ENCODE measurements at places on chromosomes 3 and 15. TPM values are rescaled to one million over a fixed set of nuclear protein-coding genes. Genes with fewer than 3 reads are reported as not detected.
A peak's percentile ranks its signal among the peaks of the same experiment; 100 is the strongest.

DNA sequence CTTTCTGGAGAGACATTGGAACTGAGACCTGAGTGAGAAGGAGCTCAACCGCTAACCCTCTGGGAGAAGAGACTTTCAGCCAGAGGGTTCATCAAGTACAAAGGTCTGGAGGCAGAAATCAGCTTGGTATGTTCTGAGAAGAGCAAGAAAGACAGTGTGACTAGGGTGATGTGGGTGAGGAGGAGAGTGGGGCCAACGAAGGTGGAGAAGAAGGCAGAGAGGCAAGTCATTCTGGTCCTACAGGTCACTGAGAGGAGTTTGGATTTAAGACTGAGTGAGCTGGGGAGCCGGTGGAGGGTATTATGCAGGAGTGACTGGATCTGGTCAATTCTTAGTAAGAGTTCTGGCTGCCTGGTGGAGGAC is 12.2 kb downstream of the XIRP1 start:
- H3K4me1 ChIP-seq = peaks cover 45% of the 10 kb centered on the region
- peak overlapping the region; percentile 42 for H3K4me3 ChIP-seq
- no peaks in the 10 kb centered on the region for H3K27me3 ChIP-seq
- no peak for DNase-seq
- H3K36me3 ChIP-seq = no peaks in the 10 kb centered on the region
- H3K27ac ChIP-seq = peak overlapping the region; percentile 94

GRCh38 chr3:120637851-120638559 is 41.9 kb downstream of the NDUFB4 start:
- peaks cover 4% of the 10 kb centered on the region for H3K4me1 ChIP-seq
- no peaks in the 10 kb centered on the region for H3K27me3 ChIP-seq
- DNase-seq = no peak
- H3K36me3 ChIP-seq = no peaks in the 10 kb centered on the region

DNA sequence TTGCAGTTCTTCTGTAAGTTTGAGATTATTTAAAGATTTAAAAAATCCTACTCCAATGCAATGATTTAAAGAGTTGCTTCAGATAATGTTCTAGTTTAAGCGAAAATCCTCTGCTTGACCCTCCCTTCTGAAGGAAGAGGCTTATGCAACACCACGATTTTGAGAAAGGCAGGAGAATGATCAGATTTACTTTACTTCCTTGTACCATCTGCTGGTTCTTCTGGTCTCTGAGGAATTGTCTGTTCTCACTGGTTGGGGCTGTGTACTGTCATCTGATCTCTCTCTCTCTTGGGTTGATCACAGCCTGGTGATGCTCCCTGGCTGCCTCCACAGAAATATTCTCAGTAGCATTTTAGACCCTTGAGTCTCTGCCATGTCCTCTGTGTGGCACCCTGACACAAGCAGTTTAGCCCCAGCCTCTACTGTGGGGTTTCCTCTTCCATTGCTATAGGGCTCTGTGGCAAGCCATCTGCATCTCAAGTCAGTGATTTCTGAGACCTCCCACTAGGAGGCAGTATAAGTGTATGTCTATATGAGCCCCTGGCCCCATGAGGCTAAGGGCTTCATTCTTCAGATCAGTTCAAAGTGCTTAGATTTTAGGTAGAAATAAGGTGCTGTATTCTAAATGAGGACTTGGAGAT is 50.8 kb upstream of the PLAAT1 start:
- DNase-seq = peak; percentile 54
- H3K27me3 ChIP-seq = no peaks in the 10 kb centered on the region
- H3K4me1 ChIP-seq = no peaks in the 10 kb centered on the region

DNA sequence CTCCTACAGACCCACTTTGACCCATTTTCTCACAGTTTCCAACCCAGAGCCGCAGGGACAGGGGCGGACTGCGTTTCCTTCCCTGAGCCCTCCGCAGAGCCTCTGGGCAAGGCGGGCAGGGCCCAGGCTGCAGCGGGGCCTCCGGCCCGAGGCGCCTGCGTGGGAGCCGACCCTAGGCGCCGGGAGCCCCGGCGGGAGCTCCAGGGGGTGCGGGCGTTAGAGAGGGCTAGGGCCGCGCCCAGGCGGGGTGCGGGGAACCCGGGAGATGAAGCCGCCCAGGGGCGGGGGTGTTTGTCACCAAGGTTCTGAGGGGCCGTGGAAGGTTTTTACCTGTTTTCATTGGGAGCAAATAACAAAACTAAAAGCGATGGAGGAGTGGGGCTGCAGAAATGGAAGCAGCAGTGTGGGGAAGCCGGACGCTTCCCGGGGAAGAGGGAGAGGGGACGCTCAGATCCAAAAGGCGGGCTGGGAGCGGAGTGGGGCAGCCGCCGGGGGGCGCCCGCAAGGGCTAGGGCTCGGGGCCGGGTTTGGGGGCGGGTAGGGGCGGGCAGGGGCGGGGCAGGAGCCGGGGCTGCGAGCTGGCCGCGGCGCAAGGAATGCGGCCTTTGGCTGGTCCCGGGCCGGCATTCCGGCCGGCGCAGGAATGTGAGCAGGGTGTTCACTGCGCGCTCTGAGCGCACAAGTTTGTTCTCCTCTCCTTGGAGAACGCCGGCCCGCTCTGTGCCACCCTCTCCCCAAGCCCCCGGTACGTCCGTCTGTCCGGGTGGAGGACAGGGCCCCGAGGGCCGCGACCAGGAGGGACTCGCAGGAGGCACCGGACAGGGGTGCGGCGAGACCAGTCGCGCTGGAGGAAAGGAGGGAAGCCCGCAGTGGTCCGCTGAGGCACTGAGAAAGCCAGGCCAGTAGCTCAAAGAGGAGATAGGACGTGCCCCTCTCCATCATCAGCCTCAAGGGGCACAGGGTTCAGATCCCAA is 61.1 kb downstream of the AMOTL2 start:
- DNase-seq = peak; percentile 81
- H3K27ac ChIP-seq = peak overlapping the region; percentile 91
- peaks cover 42% of the 10 kb centered on the region for H3K4me1 ChIP-seq
- no peaks in the 10 kb centered on the region for H3K36me3 ChIP-seq
- peaks cover 5% of the 10 kb centered on the region for H3K27me3 ChIP-seq

DNA sequence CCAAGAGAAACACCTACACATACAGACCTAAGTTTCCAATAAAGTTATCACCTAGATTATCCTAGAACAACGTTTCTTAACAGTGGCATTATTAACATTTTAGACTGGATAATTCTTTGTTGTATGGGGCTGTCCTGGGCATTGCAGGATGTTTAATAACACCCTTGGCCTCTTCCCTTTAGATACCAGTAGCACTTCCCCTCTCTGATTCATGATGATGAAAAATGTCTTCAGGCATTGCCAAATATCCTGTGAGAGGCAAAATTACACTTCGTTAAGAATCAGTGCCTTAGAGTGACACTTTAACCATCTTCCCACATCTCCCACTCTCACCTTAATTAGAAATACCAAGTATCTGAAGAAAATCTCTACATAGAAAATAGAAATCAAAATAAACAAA is 352.6 kb downstream of the CGGBP1 start:
- H3K4me1 ChIP-seq = no peaks in the 10 kb centered on the region
- no peaks in the 10 kb centered on the region for H3K36me3 ChIP-seq
- H3K27ac ChIP-seq = no peak overlapping the region
- no peak overlapping the region for H3K4me3 ChIP-seq
- DNase-seq = no peak
- no peaks in the 10 kb centered on the region for H3K27me3 ChIP-seq

DNA sequence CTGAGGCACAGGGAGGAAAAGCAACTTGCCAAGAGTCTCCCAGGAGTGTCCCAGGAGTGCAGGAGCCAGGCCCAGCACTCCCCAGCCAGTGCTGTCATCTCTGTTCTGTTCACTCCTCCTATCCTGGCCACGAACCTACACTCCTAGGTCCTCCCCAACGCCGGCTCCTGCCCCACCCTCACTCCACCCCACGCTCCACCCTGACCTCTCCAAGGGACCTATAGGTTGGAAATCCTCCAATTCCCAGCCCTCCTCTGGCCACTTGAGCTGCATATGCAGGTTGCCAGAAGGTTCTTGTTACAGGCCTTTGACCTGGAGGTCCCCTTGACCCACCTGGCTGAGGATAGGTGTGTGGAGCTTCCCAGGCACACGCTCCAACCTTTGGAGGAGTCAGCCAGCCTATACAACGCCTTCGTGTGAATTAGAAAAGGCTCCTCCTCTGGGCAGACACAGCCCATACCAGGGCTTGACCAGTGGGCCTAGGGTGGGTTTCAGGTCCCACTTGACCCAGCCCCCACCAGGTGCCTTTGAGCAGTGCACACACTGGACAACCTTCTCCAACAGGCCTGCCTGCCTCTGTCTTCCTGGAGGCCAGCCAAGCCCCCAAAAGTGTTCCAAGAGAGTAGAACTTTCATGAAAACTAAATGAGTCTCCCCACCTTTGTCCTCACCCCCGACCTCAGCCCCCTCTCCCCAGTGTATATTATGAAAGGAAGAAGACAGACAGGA is 167.2 kb upstream of the TLE3 start:
- no peaks in the 10 kb centered on the region for H3K36me3 ChIP-seq
- no peak for DNase-seq
- no peak overlapping the region for H3K4me3 ChIP-seq

GRCh38 chr3:140493271-140493670 is 184.6 kb upstream of the TRIM42 start:
- no peaks in the 10 kb centered on the region for H3K4me1 ChIP-seq
- DNase-seq = no peak
- no peak overlapping the region for H3K27ac ChIP-seq
- H3K36me3 ChIP-seq = no peaks in the 10 kb centered on the region

DNA sequence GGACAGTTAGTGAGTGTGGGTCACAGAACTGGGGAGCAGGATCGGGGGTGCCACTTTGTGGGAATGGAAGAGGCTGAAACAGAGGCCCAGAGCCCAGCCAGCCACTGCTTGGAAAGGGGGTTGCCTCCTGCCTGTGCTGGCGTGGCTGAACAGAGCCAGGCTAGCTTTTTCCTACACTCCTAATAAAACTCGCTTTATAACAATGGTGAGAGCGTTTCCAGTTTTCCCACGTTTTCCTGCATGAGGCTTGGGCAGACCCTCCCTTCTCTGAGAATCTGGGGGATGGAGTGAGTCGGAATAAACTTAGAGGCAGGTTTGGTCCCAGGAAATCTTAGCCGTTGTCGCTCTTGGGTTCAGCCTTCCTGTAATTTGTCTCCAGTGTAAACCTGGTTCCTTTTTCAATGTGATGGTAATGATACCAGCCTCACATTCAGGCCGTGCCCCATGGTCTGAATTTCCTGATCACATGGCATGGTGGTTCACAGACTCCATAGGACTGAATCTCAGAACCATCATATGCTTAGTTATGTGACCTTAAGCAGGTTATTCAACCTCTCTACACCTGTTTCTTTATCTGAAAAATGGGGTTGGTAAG is 6.5 kb upstream of the FGD5 start:
- H3K4me3 ChIP-seq = peak overlapping the region; percentile 63
- no peak for DNase-seq
- no peaks in the 10 kb centered on the region for H3K36me3 ChIP-seq
- no peaks in the 10 kb centered on the region for H3K27me3 ChIP-seq

Gene CD200R1
- total RNA-seq = 3.7 TPM

DNA sequence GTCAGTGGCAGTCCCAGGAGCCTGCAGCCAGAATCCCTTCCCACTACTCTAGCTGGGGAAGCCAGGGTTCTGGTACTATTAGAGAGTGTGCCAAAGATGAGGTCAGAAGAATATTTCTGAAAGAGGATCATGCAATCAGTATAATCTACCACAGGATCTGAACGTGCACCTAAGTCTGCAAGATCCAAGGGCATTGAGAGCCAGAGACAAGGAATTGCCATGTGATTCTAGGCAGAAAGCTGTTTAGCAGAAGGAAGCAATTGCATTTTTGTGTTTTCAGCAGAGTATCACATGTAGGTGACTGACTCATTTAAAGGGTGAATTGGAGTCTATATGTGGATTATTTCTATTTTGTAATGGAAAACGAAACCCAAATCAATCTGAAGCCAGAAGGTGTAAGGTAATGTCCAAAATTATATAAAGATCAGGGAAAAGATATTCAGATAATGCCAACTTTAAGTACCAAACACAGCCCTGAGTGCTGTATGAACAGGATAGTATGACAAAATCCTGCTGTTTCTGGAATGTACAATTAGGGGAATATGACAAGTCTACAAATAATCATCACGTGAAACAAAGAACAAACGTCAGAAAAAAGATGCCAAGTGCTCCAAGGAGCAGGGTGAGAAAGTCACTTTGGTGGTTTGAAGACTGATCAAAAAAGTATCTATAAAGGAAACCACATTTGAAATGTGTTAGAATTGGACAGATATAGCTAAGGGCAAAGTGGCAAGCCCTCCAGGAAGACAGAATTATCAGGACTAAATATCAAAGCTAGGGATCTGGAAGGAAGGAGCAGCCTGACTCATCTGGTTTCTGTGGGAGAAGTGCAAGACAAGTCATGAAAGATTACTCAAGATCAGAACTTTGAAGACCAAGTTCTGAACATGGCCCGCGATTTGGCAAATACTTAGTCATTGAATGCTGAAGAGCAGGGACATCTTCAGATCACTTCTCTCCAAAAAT is 1036.6 kb downstream of the NTRK3 start:
- DNase-seq = no peak
- H3K27me3 ChIP-seq = no peaks in the 10 kb centered on the region
- no peak overlapping the region for H3K4me3 ChIP-seq
- no peak overlapping the region for H3K27ac ChIP-seq

Gene TRIM42
- not detected for total RNA-seq

Gene ITGB5
- 58.9 TPM for total RNA-seq

Gene HRG
- total RNA-seq = not detected

DNA sequence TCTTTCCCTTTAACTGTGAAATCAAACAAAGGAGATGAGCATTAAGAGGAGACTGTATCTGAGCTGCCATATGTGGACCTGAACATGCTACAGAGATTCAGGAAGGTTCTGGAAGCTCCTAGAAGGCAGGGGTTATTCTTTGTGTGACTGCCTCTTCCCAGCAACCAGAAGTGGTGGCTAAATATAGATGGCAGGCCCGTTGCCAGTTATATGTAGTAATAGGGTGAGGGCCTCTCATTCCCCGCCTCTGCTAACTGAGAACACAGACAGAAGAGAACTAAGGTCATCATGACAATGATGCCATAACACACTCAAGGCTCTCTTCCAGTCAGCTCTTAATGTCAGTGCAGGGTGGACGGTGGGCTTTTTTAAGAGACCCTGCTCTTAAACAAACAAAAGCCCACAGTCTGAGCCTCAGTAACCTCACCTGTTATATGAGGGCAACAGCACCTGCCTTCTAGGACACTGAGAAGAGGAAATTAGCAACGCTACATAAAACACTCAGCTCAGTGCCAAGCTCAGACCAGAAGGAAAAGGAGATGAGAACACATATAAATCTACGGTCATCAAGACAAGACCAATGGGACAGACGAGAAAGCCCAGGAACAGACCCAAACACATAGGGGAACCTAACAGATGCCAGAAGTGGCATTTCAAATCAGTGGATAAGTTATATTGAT is 22.3 kb downstream of the CFAP92 start:
- DNase-seq = no peak
- H3K27me3 ChIP-seq = no peaks in the 10 kb centered on the region
- no peak overlapping the region for H3K27ac ChIP-seq
- peaks cover 24% of the 10 kb centered on the region for H3K4me1 ChIP-seq
- H3K4me3 ChIP-seq = no peak overlapping the region
- no peaks in the 10 kb centered on the region for H3K36me3 ChIP-seq

- H3K4me3 ChIP-seq = no peak overlapping the region
- H3K27ac ChIP-seq = no peak overlapping the region
- no peaks in the 10 kb centered on the region for H3K36me3 ChIP-seq
- DNase-seq = no peak
- no peaks in the 10 kb centered on the region for H3K27me3 ChIP-seq
These were observed 7.5 kb upstream of the APOD start for GRCh38 chr3:195591220-195591619.

GRCh38 chr3:188470508-188471130 is 316.7 kb downstream of the LPP start:
- H3K27ac ChIP-seq = no peak overlapping the region
- DNase-seq = no peak
- no peaks in the 10 kb centered on the region for H3K27me3 ChIP-seq

Gene TJP1
- 107 TPM for total RNA-seq

Gene GNAT1
- total RNA-seq = not detected
